Fibroblast of skin of left quadriceps (primary cell): ENCODE measurements at places on chromosomes 12 and 14.

DNA sequence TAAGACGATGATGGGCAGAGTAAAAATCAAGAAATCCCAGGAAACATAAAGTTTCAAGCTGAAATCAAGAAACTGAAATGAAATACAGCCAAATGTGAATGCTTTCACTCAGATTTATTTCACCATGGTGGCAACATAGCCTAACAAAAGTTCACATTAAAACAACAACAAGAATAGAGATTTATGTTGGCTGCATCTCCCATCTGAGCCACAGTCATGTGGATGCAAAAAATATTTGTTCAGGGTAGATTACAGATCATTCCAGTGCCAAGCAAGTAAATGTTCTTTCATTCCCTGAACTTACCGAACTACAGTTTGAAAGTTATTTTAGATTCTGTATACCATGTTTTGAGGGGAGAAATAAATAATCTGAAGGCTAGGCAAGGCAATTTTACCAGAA is 159.9 kb upstream of the TMTC1 start:
- DNase-seq: no peak

GRCh38 chr14:77284066-77284465 is 13.1 kb upstream of the NGB start:
- DNase-seq: no peak

GRCh38 chr14:64637735-64638473 is 66.3 kb upstream of the PLEKHG3 start:
- no peak for DNase-seq

GRCh38 chr12:112419297-112420133 is 768 bp downstream of the PTPN11 start:
- DNase-seq: peak; percentile 54

DNA sequence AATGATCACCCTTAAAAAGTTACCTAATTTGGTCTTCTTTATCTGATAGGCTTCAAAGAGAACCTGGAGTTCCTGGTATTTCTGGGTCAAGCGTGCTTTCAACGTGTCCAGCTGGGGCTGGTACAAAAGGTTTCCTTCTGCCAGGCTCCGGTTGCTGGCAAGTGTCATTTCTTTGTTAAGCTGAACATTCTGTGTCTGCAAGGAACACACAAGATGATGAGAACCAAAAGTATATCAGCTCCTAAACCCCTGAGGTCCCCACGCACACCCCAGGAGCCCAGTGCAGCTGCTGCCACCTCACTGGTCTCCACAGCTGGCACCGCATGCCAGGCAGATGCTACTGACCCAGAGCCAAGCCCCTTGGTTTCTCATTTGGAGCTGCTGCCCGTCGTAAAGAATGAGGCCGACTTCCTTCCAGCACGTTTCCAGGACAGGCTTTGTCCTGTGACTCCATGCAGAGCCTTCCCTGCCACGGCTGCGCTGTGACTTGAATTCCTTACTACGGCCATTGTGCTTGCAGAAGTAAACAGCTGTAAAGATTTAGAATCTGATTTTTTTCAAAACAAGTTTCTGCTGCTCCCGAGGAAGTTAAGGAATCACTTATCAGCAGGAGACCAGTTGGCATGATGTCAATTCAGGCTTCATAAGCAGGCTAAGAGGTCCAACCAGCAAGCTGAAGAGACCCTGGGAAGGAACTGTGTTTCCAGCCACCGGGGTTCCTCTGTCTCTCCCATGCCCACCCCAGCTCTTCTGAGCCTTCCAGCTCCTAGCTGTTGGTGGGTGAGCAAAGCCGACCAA is 24.9 kb downstream of the VPS37B start:
- DNase-seq: no peak

GRCh38 chr14:43988989-43989388 is 518.1 kb downstream of the FSCB start:
- DNase-seq: no peak

GRCh38 chr12:32398816-32399369 is 465 bp upstream of the FGD4 start:
- no peak for DNase-seq

- DNase-seq: no peak
Observed at GRCh38 chr14:44607701-44608100, 100.6 kb upstream of the FSCB start.

- no peak for DNase-seq
Observed at GRCh38 chr12:118101051-118101450, 2.8 kb downstream of the VSIG10 start.

GRCh38 chr14:70622111-70622712 is 19.5 kb upstream of the TTC9 start:
- no peak for DNase-seq

GRCh38 chr14:98593361-98593761 is 678.6 kb downstream of the BCL11B start:
- DNase-seq: no peak

DNA sequence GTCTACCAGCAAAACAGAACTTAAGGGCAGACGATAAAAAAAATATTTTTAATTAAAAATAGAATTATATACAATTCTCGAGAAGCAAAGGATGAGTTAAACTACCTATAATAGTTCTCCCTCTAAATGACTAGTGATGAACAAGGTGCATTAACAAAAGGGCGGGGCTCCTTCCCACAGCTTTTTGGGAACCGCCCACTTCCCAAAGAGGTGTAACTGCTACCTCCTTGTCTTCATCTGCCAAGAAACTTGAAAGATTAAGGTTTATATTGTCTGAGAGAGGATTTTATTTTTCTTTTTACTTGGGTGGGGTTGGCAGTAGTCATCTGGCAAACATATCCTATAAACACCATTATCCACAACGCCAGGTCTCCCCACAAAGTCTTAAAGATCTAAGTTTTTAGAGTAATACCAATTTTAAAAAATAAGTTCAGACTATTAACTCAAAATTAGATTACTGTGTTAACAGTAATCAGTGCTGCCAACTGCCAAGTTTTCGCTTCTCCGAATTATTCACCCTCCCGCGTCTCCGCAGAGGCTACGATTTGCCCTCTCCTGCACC is 938 bp downstream of the RALGAPA1 start:
- DNase-seq: no peak

GRCh38 chr12:104964167-104964855 is 6.2 kb upstream of the SLC41A2 start:
- DNase-seq: no peak

DNA sequence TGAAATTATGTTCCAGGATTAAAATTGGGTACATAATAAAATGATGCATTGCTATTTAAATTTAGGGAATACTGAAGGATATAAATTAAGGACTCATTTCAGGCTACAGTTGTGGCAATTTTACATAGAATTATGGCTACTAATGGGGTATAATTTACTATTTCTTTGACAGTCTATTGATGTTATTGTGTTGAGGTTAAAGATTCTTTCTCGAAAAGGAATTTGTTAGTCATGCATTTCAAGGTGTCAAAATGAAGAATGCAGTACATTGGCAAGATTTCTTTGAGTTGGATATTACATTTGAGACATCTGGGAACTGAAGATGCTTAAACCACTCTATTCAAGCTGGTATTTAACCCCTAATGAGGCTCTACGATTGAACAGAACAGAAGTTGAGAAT is 28.3 kb downstream of the SLC5A8 start:
- DNase-seq: no peak

DNA sequence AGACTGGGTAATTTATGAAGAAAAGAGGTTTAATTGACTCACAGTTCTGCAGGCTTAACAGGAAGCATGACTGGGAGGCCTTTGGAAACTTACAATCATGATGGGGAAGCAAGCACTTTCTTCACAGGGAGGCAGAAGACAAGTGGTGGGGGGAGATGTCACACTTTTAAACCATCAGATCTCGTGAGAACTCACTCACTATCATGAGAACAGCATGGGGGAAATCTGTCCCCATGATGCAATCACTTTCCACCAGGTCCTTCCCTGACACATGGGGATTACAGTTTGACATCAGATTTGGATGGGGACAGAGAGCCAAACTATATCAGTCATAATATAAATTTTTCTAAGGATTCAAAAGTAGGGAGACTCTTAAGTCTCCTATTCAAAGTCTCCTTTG is 46.0 kb downstream of the SPIC start:
- no peak for DNase-seq

- DNase-seq: no peak
Observed at GRCh38 chr12:104668274-104668718, 211.5 kb downstream of the CHST11 start.

DNA sequence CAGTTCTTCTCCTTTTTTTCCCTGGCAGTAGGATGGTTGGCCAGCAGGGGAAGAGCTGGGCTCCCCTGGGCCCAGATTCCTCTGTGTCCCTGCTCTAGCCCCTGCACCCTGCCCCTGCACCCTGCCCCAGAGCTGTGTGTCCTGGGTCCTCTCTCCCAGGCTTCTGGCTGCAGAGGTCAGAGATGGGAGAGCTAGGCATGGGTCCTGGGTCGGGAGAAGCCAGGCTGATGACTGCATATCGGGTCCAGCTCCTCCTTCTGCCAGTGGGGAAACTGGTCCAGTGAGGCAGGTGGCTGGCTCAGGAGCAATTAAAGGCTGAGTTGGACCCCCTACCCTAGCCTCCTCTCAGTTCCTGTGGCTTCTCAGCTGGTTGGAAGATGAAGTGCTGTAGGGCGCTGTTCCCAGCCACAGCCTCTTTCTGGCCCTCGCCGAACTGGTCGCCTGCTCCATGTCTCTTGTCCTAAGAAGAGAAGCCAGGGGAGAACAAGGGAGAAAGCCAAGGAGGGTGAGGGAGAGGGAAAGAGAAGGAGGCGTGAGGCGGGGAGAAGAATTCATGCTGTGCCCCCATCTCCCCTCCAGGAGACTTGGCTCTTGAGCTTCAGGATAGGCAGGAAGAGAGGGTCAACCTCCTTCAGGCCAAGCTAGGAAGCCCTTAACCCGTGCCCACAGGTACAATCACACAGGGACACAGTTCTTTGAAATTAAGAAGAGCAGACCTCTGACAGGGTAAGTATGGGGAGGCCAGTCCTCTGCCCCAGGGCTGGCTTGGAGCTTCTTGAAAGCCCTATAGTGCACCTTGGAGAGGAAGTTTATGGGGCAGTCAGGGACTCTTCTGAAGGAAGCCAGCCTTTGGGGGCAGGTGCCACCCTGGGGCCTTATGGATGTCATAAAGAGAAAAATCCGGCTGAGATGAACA is 9.5 kb downstream of the VASH1 start:
- DNase-seq: no peak

- DNase-seq: no peak
Observed at GRCh38 chr12:54019924-54020590, 8.2 kb upstream of the HOXC6 start.

GRCh38 chr12:88896958-88897357 is 316.7 kb upstream of the KITLG start:
- peak; percentile 39 for DNase-seq

GRCh38 chr14:39302124-39302810 is 68.6 kb downstream of the MIA2 start:
- no peak for DNase-seq

DNA sequence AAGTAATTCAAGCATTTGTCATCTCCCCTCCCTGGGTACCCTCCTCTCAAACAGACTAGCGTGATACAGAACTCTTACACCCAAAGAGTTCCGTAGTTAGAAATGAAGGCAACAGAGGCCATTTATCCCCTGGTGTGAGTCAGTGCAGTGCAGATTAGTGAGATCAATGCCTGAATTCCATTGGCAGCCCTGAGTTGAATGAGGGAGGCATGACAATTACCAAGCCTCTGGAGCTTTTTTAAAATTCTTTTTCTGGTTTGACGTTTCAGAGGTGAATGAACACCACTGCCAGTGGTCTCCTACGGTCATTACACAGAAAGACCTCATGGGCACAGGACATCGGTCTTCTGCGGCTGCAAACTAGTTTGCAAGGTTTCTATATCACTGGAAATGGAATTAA is 94.4 kb downstream of the PRIMA1 start:
- DNase-seq: no peak

- DNase-seq: no peak
Observed at GRCh38 chr12:88529531-88530488, 50.5 kb downstream of the KITLG start.

- DNase-seq: no peak
Observed at GRCh38 chr14:50025776-50026175, 90.6 kb downstream of the VCPKMT start.

DNA sequence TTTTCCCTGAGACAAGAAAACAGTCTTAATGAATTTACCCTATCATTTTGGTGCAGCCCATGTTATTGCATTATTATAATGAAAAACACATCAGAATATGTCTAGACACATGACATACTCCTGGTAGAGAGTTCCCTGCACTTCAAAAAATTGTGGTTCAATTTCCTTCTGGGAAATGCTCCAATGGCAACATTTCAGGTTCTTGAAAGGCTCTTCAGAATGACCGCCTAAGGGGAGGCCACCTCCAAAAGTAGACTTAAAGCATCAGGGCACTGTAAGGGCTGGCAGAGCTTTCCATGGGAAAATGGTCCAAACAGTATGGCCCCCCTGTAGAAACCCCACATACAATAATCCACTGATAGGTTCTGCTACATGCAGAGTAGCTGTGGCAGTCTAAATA is 110.7 kb downstream of the SLC25A21 start:
- no peak for DNase-seq

DNA sequence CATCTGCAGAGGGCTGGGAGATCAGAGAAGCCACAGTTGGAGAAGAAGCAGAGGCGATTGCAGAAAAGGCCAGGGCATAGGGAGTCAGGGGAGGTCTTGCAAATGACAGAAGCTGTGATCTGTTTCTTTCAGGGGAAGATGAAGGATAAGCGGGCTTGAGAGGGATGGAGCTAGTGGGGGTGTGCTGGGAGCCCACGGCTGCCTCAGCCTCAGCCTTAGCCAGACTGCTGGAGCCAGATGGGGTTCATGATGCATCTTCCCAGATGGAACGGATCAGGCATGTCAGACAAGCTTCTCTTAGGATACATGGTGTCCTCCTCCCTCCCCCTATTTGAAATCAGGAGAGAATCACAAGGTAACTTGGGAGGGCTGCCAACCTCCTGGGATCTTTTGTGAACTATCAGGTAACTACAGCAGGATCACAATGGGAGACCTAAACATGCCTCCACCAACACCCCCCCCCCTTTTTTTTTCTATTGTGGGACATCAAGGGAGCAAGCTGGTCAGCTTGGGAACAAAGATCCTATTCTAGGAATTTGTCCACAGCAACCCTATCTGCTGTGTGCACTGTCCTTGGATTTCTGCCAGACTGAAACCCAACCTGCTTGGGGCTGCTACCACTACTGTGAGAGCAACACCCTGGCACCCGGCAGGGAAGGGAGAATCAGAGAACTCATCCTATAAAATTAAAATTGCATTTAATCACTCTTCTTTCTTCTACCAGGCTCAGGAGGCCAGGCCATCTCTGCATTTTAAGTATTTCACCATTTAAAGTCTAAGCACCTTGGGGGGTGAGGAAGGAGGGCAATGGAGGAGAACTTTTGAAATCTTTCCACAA is 10.7 kb upstream of the ATP2A2 start:
- DNase-seq: peak; percentile 53

DNA sequence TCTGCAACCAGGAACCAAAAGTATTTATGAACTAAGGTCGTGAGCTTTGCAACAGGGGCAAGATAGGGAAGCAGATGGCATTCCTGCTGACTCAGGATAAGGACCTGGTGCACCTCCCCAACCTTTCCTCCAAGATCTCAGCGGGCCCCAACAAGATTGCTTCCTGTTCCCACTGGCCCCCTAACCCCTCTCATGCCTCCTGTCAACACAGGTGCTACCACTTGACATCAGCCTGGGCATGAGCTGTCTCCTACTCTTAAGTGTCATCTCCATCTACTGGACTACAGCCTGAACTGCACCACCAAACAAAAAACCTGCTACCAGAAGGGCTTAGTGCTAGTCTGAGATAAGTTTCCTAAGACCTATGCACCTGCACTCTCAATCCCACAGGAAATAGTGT is 32.7 kb downstream of the MED6 start:
- DNase-seq: no peak
